ENCODE measurements at places on chromosomes 3 and 15.

DNA sequence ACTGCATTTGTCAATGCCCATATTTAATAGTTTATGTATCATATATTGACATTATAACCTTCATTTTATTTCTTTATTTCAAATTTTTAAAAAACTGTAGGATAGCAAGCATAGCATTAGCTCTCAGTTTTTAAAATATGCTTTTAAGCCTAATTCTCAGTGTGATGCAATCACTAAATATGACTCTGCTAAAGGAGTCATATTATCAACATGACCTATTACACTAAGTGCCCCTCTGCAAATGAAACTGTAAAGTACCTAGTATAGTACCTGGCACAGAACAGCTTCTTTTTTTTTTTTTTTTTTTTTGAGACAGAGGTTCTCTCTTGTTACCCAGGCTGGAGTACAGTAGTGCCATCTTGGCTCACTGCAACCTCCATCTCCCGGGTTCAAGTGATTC lies 179.4 kb upstream of the CGNL1 start:
- no peak for DNase-seq

- DNase-seq = no peak
Measured at GRCh38 chr3:55719508-55719907, 232.4 kb upstream of the WNT5A start.

GRCh38 chr3:132726341-132726823 lies 4.2 kb upstream of the NPHP3 start:
- DNase-seq = no peak

GRCh38 chr3:151462991-151463390 lies 2.1 kb upstream of the IGSF10 start:
- DNase-seq = no peak

DNA sequence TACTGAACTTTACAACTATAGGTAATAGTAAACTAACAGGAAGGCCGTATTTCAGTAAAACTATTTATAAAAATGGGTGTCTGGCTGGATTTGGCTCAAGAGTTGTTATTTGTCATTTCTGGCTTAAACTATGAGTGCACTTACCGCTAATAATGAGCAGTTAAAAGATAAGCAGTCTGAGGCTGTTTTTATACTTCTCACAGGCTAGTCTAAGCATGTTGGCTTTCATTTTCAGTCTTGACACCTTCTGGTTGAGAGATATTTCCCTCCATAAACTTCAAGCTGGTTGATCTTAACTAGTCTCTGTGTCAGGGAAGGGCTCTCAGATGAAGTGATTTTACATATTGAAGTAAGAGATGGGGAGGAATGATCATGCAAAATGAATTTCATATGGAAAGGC lies 96.1 kb downstream of the RSRC1 start:
- DNase-seq = no peak

DNA sequence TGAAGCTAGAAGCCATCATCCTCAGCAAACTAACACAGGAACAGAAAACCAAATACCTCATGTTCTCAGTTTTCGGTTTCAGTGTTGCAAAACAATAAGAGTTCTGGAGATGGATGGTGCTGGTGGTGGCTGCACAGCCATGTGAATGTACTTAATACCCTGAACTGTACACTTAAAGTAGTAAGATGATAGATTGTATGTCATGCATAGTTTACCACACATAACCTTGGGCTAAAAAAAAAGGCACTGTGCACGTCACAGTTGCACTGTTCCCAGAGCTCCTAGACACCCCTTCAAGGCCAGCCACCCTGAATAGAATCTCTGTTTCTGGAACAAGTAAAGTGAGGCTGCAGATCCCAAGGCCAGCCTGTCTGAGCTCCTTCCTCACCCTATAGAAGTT lies 243.3 kb upstream of the IGF1R start:
- no peak for DNase-seq

DNA sequence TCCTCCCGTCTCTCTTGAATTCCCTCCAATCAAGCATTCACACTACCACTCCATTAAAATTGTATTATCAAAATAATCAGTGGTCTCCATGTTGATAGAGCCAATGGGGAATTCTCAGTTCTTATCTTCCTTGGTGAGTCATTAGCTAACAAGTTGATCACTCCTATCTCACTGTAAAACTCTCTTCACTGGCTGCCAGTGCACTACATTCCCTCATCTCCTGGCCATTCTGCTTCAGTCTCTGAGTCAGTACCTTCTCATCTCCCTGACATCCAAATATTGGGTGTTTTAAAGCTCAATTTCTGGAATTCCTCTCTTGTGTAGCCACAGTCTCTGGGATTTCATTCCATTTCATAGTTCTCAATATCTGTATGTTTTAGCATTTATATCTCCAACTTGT lies 175.2 kb downstream of the ALDH1A2 start:
- peak; percentile 30 for DNase-seq

GRCh38 chr3:132522353-132522752 lies 74.7 kb upstream of the ACKR4 start:
- DNase-seq = no peak

GRCh38 chr3:158313338-158313927 lies 203.5 kb downstream of the RSRC1 start:
- peak; percentile 8 for DNase-seq

- no peak for DNase-seq
Measured at GRCh38 chr15:92714077-92714476, 58.5 kb upstream of the FAM174B start.

GRCh38 chr3:120498556-120499346 lies 48.0 kb upstream of the FSTL1 start:
- peak; percentile 98 for DNase-seq

DNA sequence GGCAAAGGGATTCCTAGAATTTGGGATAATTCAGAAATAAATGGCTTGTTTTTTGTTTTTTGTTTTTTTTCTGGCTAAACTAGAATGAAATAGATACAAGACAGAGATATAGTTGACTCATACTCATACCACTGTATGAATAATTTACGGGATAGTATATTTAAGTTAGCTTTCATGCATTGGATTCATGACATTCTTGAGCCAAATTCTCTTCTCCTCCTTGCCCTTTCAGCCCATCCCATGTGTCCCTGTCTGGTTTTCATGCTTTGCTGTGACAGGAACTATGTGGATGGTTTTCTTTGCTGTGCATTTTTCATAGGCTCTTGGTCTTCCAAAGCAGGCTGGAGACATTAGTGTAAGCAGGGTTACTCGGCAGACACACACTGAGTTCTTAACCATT lies 66.6 kb upstream of the UMPS start:
- peak; percentile 27 for DNase-seq

GRCh38 chr15:100183921-100184495 lies 157.8 kb downstream of the ADAMTS17 start:
- no peak for DNase-seq

GRCh38 chr15:54456413-54456812 lies 478.2 kb downstream of the UNC13C start:
- no peak for DNase-seq

DNA sequence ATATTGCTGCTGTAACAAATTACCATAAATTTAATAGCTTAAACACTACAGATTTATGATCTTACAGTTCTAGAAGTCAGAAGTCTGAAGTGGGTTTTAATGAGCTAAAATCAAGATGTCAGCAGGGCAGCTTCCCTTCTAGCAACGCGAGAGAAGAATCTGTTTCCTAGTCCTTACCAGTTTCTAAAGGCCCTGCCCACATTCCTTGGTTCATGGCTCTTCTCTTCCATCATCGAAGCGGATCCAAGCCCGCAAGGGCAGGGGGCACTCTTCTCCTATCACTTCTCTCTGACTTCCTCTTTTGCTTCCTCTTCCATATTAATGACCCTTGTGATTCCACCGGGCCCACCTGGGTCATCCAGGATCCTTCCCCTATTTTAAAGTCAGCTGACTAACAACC lies 16.1 kb downstream of the MINDY4B start:
- no peak for DNase-seq

GRCh38 chr15:70715840-70716485 lies 47.4 kb downstream of the UACA start:
- DNase-seq = no peak

DNA sequence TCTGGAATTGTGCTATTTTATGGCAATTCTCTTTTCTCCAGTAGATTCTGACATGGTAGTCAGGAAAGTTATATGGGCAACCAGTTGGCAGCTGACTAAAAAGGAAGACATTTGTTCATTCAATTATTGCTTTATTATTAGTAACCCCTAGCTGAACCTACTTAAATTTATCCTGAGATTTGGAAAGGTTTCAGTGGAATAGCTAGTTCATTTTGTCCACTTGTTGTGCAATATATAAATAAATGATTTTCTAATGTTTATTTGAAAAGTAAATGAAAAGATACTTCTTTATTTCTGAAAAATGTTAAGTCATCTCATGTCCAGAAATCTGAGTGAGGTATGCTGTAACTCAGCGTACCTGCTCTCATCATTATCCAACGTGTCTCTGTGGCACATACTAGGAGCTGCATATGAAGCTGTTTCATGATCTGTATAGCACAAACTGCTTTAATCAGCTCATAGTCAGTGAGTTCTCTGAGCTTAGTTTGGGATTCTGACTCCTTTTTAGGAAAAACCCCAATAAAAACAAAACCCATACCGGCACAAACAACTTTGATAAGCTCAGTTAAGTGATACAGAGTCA lies 35.9 kb downstream of the RARB start:
- DNase-seq = no peak

Measured in non-pigmented ciliary epithelial cell (primary cell).